Forelimb muscle (tissue), 1 donor: ENCODE measurements at places on chromosomes 1 and 21. TPM values are rescaled to one million over a fixed set of nuclear protein-coding genes. Genes with fewer than 3 reads are reported as not detected.

DNA sequence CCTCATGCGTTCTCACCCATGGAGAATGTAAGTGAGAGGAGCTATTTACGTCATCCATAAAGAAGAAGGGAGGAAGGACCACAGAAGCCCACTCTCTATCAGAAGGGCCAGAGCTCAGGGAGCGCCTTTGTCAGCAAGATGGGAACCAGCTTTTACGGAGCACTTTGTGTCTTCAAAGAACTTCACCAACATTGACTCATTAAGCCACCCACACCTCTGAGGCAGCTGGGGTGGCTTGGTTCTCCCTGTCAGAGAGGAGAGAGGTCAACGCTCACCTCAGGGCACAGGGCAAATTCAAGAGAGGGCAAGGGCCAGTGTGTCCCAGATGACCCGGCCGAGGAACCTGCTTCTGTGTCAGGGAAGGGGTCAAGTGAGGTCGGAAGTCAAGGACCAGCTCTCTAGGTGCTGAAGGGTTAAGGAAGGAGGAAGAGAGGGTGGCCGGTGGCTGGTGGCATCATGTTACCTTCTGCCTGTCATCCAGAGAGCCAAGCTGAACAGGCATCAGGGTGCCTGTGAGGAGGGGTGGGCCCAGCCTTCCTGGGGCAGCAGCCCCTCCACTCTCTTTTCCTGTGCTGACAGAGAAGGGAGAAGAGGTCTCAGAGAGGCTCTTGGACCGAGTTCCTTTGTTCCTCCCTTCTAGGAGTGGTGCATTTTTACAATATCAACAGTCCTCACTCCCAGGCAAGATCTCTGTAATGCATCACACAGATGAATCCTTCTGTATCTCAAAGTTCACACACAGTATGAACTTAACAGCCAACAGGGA is 109.0 kb downstream of the ETS2 start:
- DNase-seq, result no peak

- DNase-seq, result no peak
These were observed 148.7 kb upstream of the PRMT6 start for GRCh38 chr1:106907795-106908194.

- DNase-seq, result no peak
These were observed 307.1 kb downstream of the MATN1 start for GRCh38 chr1:30416221-30416820.

- DNase-seq, result no peak
These were observed 4.2 kb downstream of the SPOCD1 start for GRCh38 chr1:31811605-31812004.

DNA sequence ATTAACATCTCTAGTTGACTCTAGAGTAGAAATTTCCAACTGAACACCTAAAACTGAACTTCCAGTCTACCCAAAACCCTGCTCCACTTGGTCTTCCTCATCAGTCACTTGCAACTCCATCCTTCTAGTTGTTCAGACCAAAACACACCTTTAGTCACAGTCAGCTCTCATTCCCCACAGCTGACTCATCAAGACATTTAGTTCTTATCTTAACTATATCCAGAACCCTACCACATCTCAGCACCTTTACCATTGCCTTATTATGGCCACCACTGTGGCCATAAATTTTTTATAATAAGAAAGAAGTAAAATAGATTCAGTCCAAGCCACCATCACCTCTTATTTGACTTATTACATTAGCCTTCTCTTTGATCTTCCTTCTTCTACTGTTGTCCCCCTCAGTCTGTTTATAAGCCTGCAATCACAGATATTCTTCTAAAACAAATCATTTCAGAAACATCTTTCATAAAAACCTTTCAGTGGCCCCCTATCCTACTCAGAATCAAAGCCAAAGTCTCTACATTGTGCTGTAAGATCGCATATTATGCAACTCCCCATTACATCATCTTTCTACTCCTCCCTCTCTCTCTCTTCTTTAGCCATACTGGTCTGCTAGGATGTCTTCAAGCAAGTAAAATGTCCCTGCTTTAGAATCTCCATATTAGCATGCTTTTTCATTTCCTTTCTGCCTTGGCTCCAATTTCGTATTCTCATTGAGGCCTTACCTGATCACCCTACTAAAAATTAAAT is 275.9 kb downstream of the LRRC40 start:
- no peak for DNase-seq

DNA sequence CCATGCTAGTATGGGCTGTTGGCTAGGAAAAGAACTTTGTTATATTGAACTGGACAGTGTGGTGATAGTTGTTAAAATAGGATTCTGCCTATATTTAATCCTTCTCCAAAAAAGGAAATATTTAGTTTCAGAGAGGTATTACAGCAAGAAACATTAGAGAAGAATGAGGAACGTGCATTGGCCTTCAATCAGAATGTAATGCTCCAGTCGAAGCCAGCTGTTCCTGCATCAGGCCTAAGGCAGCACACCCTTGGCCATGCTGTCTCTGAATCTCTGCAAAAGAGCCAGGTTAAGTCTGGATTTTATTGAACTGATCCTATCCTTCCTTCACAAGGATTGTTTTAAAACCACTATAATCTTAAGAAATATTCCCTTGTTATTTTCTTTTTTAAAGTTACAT is 35.3 kb upstream of the RALGPS2 start:
- DNase-seq, result no peak

DNA sequence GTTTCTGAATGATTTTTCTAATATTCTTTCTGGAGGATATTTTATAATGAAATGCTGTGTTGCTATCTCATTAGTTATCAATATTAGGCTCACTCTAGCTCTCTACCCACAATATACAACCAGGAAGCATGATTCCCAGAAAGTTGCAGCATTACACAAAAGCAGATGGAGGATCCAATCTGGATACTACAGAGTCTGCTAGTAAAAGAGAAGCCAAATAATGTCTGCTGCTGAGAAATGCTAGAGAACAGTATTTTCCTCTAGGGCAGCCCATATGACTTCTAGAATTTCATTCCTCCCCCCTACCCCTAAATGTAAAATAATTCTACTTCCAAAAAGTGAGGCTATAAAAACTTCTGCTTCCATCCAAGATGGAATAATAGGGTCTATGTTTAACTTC is 239.8 kb downstream of the ZNF648 start:
- DNase-seq, result no peak

DNA sequence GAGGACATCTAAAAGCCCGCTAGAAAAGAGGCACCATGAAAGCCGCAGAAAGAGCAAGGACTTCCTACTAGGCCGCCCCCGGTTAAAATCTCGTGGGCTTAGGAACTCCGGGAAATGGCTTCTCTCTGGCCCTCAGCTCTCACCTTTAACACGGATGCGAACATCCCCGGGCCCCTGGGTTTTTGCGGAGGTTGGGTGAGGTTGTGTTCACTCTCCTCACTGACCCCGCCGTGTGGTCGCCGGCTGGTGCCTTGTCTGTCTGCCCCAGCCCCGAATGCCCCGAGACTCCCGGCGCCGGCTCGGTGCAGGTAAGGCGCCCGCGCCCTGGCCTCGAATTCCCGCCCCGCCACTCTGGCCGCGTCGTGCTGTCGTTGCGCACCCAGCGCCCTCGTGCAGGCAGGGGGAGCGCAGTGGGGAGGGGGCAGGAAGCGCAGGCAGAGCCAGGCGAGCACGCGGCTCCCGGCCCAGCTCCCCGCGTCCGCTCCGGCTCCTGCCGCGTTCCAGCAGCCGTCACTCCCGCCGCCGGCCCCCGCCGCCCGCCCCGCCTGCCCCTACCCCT is at the start of gene SHISAL2A:
Gene SHISAL2A, plus strand, starts transcription at position 437 of the 559 bp plus-strand sequence. CDS start 326 bp downstream, outside the sequence.
- no peak for DNase-seq

- no peak for DNase-seq
These were observed 13.7 kb upstream of the C1orf21 start for GRCh38 chr1:184373155-184373554.

- peak; percentile 32 for DNase-seq
These were observed 475.4 kb upstream of the NR5A2 start for GRCh38 chr1:199551967-199552565.

DNA sequence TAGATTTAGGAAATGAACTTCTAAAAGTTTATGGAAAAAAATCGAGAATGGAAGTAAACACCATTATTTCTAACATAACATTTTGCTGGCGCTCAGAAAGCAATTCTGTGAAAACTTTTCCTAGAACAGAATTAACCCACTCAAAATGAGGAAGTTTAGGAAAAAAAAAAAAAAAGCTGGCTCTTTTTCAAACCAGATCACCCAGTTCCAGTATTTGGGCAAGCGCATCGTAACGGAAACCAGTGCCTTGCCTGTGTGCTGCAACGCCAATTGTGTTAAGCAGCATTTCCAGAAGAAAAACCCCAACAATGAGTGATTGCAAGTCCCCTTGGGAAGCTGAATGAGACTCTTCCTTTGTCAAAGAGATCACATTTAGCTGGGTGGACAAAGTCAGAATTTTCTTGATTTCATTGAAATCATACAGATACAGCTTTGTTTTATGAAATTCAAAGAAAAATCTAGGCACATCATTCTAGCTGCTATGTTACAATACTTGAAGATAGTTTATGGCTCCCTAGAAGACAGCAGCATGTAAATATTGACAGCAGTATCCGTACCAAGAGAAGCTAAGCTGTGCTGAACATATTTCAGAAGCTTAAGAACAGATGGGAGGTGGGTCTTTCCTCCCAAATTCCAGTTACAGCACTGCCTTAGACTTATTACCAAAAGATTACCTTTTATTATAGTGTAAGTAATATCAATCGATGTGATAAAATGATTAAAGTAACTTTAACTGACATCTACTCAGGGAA is 113.4 kb downstream of the ERG start:
- no peak for DNase-seq

DNA sequence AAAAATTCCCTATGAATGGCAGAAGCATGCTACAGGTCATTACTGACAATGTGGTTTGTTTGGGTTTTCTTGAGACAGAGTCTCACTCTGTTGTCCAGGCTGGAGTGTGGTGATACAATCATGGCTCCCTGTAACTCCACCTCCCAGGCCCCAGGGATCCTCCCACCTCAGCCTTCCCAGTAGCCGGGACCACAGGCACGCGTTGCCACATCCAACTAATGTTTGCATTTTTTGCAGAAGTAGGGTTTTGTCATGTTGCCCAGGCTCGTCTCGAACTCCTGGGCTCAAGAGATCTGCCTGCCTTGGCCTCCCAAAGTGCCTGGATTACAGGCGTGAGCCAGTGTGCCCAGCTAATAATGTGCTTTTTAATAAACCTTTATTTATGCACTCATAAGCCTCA is 259.1 kb downstream of the NFIA start:
- DNase-seq, result no peak

GRCh38 chr1:170521818-170522217 is 10.1 kb upstream of the GORAB start:
- no peak for DNase-seq

DNA sequence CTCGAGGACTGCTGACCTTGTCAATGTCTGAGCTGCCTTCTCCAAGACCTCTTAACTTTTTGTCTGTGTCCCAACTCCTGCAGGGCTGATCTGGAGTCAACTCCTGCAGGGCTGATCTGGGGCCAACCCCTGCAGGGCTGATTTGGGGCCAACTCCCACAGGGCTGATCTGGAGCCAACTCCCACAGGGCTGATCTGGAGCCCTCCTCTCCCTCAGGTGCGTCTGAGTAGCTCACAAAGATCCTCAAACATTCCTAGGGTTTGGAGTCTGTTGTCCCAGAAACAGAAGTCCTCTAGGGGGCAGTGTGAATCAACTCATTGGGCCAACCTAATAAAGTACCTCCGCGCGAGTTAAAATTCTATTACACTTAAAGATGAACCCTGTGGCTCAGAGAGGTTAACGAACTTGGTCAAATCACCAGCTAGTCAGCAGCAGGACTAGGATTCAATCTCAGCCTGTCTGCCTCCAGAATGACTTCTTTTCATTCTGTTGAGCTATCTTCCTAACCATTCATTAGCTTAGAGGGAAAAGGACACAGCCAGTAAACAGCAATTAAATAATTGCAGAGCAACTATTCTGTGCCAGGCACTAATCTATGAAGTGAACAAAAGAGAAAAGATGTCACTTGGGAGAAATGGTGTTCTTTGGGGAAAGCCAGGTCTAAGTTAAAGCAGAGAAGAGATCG is 17.2 kb upstream of the RLF start:
- peak; percentile 34 for DNase-seq

DNA sequence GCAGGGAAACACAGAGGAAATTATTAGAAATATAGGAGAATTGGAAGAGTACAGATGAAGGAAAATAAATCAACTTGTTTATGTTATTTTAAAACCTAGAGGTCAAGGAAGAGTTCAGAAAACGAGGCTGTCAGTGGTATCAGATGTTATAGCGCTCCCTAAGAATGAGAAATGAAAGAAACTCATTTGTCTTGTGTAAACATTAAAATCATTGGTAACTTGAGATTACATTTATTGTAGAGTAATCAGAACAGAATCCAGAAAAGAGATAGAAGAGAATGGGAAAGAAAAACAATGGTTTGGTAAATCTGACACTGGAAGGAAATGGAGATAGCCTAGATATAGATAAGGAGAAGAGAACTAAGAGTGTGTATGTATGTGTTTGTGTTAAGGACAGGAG is 106.4 kb downstream of the ATF6 start:
- DNase-seq, result no peak

- DNase-seq, result no peak
These were observed 39.3 kb downstream of the NAV1 start for GRCh38 chr1:201578008-201578888.

DNA sequence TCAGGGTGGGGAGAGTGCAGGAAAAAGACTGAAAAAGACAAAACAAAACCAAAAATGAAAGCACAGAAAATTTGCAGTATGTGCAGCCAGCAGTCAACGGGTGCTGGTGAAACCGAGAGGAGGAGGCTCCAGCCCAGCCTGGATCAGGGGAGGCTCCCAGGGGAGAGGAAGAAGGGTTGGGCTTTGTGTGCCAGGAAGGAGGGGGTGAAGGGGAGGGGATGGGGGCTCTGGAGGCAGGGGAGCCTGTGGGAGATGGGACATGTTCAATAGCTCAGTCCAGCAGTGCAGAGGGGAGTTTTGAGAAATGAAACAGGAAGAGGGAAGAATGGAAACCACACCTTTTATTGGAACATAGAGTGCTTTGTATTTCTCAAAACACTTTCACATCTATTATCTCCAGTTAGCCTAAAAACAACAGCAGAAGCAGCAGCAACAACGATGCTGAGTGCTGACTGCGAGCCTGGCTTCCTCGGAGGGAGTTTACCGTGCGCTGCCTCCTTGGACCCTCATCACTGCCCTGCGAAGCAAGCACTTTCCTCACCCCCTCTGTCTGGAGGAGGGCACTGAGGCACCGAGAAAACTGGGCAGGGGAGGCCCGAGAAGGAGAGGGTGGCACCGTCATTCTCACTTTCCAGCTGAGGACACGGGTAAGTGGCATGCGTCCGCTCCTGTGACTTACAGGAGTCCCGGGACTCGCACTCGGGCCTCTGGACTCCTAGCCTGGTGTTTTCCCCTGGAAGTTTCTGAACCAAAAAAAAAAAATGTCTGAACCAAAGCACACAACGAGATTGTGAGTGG is 62.9 kb downstream of the MDM4 start:
- DNase-seq, result peak; percentile 8

DNA sequence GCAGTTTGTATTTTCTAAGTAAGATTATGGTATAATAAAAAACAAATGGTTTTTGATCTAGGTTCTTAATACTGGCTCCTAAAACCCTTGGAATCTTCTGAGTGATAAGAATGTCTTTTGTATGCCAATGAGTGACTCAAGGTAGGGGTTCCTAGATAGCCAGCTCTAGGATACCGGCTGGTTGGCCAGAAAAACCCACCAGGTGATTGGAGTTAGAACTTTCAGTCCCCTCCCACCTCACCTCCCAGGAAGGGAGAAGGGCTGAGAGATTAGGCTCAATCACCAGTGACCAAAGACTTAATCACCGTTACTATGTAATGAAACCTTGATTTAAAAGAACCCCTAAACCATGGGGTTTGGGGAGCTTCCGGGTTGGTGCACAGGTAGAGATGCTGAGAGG is 8.7 kb upstream of the BRDT start:
- DNase-seq, result no peak

- DNase-seq, result no peak
These were observed 200.8 kb upstream of the TMEM51 start for GRCh38 chr1:14952626-14953314.

CYP4A11 gene
- not detected for polyA plus RNA-seq

SLC35F3 gene
- 0.53 TPM for polyA plus RNA-seq

ETV3L gene
- polyA plus RNA-seq, result not detected

VTCN1 gene
- polyA plus RNA-seq, result 0.13 TPM

SH2D2A gene
- polyA plus RNA-seq, result 0.39 TPM
